ENCODE measurements at places on chromosomes 6 and 20.
A peak's percentile ranks its signal among the peaks of the same experiment; 100 is the strongest.

DNA sequence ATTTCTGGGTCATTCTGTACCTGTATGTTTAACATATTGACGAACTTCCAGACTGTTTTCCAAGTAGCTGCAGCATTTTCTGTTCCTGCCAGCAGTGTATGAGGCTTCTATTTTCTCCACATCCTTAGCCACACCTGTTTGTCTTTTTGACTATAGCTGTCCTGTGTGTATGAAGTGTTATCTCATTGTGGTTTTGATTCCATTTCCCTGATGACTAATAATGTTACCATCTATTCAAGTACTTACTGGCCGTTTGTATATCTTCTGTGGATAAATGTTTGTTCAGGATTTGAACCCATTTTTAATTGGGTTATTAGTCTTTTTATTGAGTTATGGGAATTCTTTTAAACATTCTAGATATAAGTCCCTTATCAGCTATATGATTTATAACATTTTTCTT is 95.2 kb downstream of the JAG1 start:
- no peak for DNase-seq

GRCh38 chr6:161228921-161229591 is 44.8 kb downstream of the AGPAT4 start:
- DNase-seq: no peak

GRCh38 chr6:156185113-156185512 is 592.1 kb upstream of the ARID1B start:
- no peak for DNase-seq

DNA sequence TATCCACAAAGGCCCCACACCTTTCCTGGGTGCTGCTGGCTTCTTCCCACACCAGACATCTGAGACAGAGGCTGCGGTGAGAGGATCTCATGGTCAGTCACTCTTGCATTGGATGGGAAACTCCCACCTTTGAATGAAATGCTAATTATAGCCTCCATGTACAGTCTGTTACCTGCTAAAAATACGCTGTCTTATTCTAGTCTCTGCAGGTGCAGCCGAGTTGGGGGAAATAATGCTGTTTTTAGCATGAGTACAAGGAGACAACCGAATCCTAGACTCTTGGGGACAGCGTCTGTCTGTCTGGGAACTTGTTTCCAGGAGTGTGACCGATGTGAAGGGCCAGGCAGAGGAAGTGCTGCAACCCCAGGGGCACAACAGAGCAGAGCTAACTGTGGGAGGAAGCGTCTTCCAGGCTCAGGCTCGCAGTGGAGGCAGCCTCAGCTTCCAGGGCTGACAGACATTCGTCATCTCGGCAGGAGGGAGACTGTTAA is 286.2 kb downstream of the PREX1 start:
- no peak for DNase-seq

DNA sequence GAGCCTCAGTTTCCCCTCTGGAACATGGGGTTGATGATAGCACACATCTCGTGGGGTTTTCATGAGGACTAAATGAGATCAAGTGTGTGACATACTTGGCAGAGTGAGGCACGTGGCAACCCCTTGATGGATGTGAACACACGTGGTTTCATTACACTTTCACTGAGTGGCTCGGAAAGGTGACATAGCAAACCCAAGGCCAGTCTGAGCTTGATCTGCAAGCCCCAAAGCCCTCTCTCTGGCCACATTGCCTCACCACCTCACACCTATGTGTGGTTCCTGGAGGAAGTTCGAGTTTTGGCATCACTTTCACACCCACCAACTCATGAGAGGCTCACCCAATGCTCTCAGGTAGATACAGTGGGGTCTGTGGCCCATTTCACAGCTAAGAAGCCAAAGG is 60.0 kb downstream of the CPNE5 start:
- DNase-seq: no peak

DNA sequence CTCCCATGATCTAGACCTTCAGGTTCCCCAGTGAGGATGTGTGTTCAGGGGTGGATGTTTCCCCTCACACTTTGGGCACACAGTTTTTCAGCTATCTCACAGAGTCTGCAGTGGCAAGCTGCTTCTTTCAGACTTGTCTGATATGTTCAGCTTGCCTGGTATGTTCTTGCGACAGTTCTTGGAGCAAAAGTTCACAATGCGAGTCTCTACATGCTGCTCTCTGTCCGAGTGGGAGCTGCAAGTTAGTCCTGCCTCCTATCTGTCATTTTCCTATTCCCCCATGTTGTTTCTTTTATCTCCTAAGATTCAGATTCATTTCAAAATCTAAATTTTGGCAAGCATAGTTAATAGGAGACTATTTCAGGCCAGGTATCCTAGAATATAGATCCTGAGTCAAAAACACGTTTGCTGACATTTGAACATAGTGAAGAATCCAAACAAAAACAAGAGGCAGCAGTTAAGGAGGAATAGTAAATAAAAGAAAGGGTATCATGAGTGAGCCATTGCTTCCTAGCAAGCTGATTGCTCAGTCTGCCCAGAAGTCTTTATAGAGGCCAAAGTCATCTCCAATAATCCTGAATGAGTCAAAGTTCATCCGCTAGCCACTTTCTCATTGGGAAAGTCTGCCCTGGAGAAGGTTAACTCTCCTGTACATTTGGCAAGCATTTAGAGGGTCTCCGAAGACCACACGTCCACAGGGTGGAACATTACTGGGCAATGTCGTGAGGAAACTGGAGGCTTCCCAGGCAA is 140.2 kb upstream of the MOCS1 start:
- DNase-seq: no peak

- DNase-seq: no peak
These were observed 7.9 kb downstream of the TUBB start for GRCh38 chr6:30727920-30728553.

DNA sequence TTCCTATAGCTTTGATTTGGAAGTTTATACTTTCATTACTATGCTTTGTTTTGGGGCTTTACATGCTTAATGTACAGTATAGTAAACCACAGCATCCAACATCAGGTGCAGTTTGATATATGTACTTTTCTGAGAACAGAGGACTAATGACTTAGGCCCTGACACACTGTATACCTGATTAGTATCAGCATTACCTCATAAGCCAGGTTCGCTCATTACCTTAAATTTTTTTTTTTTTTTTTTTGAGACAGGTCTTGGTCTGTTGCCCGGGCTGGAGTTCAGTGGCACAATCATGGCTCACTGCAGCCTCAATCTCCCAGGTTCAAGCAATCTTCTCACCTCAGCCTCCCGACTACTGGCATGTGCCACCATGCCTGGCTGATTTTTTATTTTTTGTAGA is 28.4 kb downstream of the CD109 start:
- no peak for DNase-seq

DNA sequence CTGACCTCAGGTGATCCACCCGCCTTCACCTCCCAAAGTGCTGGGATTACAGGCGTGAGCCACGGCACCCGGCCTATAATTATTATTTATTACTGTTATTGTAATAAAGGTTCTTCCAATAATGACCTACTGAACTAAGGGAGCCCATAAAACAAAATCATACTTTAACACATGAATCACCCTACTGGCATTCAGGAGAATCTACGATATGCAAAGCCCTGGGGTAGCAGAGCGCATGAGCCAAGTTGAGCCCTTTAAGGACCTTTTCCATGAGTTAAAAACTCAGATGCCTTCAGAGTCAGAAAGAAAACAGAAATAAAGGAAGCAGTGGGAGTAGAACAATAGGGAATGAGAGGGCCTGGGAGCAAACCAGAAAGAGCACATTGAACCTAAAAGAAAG is 41.5 kb downstream of the SNRPB start:
- no peak for DNase-seq

DNA sequence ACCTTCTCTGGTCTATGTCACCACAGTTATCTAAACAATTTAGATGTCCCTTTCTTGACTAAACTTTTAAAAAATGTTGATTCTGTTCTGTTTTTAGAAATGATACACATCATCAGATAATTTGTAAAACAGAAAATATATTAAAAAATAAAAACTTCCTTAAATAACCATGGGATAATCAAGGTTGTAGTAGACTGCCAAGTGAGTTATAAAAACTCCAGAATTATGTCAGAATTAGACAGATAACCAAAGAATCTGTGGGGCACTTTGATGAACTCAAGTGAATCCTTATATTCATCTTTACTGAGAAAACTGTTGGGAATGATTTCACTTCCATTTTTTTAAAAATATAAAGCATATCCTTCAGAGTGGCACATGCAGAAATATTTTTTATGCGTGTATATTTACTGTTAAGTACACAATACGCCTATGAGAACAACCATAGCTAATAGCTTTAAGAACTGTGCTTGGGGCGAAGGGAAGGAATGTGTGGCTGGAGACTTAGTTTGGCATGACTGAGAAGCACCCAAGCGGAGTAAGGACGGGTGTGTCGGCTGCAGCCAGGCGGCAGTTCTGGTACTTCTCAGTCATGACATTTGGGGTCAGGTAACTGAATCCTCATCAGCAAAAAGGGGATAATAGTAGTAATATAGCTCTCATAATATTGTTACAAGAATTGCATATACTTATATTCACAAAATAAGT is 604.7 kb upstream of the CITED2 start:
- DNase-seq: no peak

GRCh38 chr6:135165031-135165430 is 16.1 kb upstream of the MYB start:
- DNase-seq: no peak

DNA sequence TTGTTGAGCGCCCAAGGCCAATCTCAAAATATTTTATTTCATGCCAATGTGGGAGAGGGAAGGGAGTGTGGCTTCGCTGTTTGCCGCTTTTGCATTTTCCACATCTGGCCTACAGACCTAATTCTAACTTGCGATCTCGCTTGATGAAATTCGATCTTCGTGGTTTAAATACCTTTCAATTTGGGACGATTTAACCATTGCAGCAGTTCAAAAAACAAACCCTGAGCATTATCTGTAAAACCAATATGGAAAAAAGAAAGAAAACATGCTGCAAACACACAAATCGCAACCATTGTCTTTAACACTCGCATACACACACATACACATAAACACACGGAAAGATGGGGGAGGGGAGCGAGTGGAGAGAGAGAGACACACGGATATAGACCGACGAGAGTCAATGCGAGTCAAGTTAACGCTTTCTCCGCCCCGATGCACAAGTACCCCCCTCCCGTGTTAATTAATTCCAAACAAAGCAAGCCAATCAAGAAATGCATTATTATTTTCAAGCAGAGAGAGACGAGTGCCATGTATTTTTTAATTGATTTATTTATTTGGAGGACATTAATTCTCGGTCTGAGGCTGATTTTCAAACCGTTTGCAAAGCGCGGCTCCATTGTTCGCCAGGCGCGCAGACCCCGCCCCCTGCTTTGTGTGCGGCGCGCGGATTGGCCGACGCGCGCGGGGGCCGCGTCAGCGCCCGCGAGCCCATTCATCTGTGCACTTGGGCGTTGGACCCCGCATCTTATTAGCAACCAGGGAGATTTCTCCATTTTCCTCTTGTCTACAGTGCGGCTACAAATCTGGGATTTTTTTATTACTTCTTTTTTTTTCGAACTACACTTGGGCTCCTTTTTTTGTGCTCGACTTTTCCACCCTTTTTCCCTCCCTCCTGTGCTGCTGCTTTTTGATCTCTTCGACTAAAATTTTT is at the start of gene MARCKS:
Gene MARCKS (plus strand): TSS at position 721 of the 931 bp plus-strand sequence. CDS start 401 bp downstream, outside the sequence.
- DNase-seq: peak; percentile 91

GRCh38 chr20:63546956-63547724 is 409 bp downstream of the SRMS start:
- DNase-seq: no peak

DNA sequence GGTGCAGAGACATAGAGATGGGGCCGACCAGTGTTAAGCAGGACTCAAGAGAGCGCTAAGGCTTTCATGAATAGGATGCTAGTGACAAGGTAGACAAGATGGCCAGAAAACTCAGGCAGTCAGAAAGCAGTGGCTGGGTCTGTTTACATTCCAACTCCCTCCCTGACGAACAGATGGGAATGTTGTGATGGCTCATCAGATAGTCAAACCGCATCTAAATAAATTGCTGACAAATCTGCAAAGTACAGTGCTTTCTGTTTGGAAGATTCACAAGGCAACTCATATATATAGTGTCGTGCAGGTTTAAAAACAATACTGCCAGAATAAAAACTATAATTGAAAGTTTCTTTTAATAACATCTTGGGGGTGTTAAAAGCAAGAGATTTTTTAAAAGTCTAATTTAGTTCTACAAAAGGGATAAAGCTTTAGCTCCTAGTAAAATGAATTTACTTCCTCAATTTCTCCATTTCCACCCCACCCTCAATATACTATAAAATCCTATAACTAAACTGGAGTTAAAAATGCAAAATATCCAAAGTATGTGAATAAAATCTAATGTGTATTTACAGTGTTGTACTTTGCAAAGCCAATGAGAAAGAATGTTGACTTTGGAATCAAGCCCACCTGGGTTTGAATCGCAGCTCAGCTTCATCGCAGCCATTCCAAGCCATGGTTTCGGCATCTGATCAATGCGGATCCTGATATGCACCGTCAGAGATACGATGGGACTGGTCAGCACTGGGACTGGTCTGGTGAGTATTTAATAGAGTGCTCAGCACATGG is 247.3 kb upstream of the PDE10A start:
- no peak for DNase-seq

DNA sequence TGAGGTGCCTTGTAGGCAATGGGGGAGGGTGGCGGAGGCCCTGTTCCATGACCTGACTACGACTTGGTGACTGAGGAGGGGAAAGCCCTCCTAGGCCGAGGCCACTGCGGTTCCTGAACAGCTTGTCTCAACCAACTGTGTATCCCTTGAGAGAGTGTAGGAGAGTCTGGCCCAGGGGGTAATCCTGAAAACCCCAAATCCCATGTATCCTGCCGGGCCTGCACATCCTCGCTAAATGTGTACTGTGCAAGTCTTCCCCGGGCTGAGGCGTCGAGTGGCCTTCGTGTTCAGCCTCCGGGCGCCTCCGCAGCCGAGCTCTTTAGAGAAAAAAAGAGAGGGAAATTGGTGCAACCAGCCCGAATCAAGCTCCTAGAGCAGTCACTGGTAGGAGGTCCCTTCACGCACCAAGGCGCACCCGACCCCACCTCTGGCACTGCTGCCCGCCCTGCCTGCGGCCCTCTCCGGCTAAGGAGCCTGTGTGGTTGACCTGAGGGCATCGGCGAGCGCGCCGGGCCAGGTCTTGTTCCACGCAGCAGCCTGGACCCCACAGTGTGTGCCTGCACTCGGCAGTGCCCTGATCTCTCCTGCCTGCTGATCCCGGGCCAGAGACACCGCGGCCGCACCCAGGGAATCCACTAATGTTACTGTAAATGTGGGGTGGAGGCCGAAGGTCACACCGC is 7.3 kb downstream of the SIM1 start:
- DNase-seq: no peak

- no peak for DNase-seq
These were observed 14.3 kb downstream of the PHACTR2 start for GRCh38 chr6:143691900-143692636.

DNA sequence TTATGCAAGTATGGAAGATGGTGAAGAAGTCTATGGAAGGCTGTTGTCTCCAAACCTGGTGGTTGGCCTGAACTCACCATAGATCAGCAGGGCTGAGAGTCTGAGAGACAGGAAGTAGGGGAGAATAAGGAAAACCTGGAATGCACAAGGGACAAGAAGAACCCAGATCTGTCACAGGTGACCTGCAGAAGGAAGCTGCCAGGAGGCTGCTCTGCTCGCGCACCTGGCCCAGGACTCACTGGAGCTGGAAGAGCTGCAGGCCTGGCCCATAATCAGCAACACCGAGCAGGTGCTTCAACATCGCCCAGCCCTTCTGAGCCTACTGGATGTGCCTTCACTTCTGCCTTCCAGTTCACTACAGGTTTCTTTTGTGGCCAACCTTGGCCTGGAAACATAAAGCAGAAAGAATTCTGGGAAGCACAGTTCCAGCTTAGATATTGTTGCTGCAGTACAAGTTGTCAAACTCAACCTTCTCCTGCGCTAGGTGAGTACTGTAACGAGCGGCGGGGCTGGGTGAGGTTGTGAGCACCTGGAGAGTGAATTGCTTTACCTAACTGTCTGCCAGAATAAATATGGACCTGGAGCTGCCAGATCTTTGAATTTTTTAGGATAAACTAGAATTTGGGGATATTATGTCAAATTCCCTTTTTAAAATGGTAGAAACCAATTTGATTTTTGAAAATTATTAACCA is 82.4 kb downstream of the CDH26 start:
- DNase-seq: no peak
